Activated CD4-positive, alpha-beta T cell treated with anti-CD3 and anti-CD28 coated beads for 36 hours (primary cell): ENCODE measurements at places on chromosomes 11 and 22. TPM values are rescaled to one million over a fixed set of nuclear protein-coding genes. Genes with fewer than 3 reads are reported as not detected.
A peak's percentile ranks its signal among the peaks of the same experiment; 100 is the strongest.

DNA sequence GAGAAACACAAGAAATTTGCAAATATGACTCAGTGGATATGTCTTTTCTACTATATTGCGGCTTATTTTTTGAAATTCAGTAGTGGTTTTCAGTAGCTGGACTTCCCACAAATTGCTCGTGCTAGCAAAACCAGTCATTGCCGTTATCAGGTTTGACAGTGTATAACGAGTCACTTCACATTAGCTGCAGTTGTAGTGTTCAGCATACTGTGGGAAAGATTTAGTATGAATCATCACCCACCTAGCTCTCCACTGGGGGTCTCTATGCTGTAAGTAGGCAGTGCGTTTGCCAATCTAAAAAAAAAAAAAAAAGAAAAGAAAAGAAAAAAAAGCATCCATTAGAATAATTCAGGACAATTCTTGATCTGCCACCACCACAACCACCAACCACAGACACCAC is 1318.9 kb downstream of the LRRC4C start:
- H3K4me3 ChIP-seq: no peak overlapping the region
- H3K4me1 ChIP-seq: no peaks in the 10 kb centered on the region
- DNase-seq: no peak

SEC14L6 gene
- total RNA-seq: not detected

OR4A16 gene
- not detected for total RNA-seq

DNA sequence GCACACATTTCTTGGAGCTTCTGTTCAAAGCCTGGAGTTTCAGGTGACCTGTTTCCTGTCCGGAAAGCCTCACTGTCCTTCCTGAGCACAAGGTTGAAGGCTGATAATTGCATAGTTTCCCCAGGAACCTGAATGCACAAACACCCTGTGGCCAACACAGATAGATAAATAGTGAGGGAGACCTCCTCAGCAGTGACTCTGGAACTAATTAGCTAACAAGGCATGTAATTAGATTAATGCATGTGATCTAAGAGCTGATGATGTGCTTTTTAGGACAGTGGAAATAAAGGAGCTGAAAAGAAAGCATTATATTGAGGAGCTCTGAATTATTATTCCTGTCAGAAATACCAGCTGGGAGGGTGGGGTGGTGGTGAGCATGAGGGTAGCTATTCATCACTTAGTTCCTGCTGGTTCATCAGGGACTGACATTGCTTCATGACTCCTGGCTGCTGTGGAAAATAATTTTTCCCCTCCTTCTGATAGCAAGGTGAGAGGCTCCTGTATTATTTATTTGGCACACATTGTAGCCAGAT is 101.1 kb downstream of the NELL1 start:
- DNase-seq: no peak
- no peaks in the 10 kb centered on the region for H3K27me3 ChIP-seq
- no peak overlapping the region for H3K4me3 ChIP-seq
- no peak overlapping the region for H3K27ac ChIP-seq

DNA sequence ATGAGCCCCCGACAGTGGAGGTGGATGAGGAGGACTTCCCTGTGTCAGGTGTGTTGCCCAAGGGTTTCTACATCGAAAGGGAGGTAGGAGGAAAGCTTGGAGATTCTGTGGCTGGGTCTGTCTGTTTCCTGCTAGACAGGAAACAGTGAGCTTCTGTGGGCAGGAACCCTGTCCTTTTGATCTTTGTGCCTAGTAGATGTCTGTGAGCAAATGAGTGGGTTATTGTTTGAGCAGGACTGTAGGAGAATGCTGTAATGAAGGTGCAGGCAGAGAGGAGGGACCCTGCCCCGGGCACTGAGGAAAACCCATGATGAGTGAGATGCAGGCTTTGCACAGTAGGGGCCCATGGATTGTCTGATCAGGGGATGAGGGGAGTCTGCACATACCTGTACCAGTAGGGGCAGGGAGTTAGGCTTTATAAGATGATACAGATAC is 14.0 kb downstream of the USP35 start:
- peak overlapping the region; percentile 47 for H3K4me3 ChIP-seq
- peak overlapping the region; percentile 93 for H3K27ac ChIP-seq
- peaks cover 43% of the 10 kb centered on the region for H3K4me1 ChIP-seq
- DNase-seq: peak; percentile 61
- peaks cover 4% of the 10 kb centered on the region for H3K36me3 ChIP-seq
- no peaks in the 10 kb centered on the region for H3K27me3 ChIP-seq

- no peaks in the 10 kb centered on the region for H3K36me3 ChIP-seq
- peak overlapping the region; percentile 88 for H3K4me3 ChIP-seq
- peak; percentile 81 for DNase-seq
- H3K27me3 ChIP-seq: no peaks in the 10 kb centered on the region
- H3K27ac ChIP-seq: peak overlapping the region; percentile 78
These were observed 1.2 kb downstream of the TSPO start for GRCh38 chr22:43152357-43153071.
